Femur (tissue), 1 donor: ENCODE measurements at places on chromosomes 5 and 9.

GRCh38 chr9:105416840-105417239 lies 31.0 kb upstream of the FSD1L start:
- DNase-seq = no peak

GRCh38 chr5:173324115-173325001 lies 3.9 kb downstream of the STC2 start:
- DNase-seq = peak; percentile 90

DNA sequence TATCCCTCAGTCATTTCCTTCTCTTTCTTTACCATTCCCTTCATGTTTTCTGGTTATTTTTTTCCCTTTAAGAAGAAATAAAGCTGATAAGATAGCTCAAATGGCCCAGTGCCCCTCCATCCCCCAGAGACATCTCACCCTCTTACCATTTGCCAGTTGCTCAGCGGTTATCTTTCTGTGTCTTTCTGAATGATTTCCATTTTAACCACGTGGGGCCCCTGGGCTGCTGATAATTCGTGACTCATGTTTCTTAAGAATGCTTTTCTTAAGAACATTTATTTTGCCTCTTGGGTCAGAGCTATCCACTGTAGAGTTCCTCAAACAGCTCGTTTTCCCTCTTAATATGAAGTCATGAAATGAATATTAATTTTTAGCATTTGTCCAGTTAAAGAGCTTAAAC lies 147.8 kb downstream of the MAST4 start:
- DNase-seq = no peak

GRCh38 chr9:110049699-110050450 lies 158.1 kb downstream of the C9orf152 start:
- peak; percentile 47 for DNase-seq

DNA sequence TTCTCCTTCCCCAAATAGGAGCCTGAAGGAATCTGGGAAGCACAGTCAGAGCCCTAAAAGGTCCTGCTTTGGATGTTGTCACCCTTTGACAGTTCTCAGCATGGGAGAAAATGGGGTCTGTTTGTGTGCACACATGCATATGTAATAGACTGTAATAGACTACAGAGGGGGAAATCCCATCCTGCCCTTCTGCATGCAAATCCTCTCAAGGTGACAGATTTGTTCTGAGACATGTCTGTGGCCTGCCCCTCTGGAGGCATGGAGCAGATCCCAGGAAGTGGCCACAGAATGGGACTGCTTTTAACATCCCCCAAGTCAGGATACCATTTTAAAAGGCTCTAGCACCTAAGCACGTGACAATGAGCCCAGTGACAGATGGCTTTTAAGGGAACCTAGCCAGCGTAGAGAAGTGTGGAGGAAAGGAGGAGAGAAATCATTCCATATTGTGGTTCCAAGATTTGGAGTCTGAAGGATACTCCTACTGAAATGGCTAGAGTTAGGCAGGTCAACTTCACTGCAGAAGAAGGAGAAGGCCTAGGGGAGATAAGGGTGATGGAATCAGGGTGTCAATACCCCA lies 483.5 kb downstream of the SPOCK1 start:
- no peak for DNase-seq
